ENCODE measurements at places on chromosomes 1 and 21. TPM values are rescaled to one million over a fixed set of nuclear protein-coding genes. Genes with fewer than 3 reads are reported as not detected.

The LIPI gene
- total RNA-seq: not detected

The NR0B2 gene
- total RNA-seq: not detected

The CADM3 gene
- not detected for total RNA-seq

The B3GALT5 gene
- total RNA-seq: not detected

The TSACC gene
- total RNA-seq: 0.86 TPM

The ZMYM1 gene
- total RNA-seq: 18.4 TPM

The PIK3R3 gene
- total RNA-seq: 3.3 TPM

The TMPRSS2 gene
- not detected for total RNA-seq

The PLCH2 gene
- total RNA-seq: 124 TPM

The CR1 gene
- total RNA-seq: not detected

The CFHR1 gene
- total RNA-seq: not detected
